Neural progenitor cell (in vitro differentiated cells): ENCODE measurements at places on chromosomes 12 and 14. TPM values are rescaled to one million over a fixed set of nuclear protein-coding genes. Genes with fewer than 3 reads are reported as not detected.

DNA sequence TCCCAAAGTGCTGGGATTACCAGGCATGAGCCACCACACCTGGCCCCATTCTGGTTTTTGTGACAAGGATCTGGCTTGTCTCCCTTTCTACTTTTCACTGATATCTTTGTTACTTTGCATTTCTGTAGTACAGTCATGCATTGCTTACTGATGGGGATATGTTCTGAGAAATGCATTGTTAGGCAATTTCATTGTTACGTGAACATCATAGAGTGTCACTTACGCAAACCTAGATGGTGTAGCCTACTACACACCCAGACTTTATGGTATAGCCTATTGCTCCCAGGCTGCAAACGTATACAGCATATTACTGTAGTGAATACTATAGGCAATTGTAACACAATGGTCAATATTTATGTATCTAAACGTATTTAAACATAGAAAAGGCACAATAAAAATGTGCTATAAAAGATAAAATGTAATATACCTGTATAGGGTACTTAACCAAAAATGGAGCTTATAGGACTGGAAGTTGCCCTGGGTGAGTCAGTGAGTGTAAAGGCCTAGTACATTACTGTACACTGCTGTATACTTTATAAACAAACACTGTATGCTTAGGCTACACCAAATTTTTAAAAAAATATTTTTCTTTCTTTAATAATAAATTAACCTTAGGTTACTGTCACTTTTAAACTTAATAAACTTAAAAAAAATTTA lies 16.0 kb downstream of the MRPL42 start:
- H3K36me3 ChIP-seq: peaks cover 40% of the 10 kb centered on the region
- no peak overlapping the region for H3K4me3 ChIP-seq
- no peak overlapping the region for H3K27ac ChIP-seq
- no peaks in the 10 kb centered on the region for H3K27me3 ChIP-seq
- H3K4me1 ChIP-seq: no peaks in the 10 kb centered on the region

DNA sequence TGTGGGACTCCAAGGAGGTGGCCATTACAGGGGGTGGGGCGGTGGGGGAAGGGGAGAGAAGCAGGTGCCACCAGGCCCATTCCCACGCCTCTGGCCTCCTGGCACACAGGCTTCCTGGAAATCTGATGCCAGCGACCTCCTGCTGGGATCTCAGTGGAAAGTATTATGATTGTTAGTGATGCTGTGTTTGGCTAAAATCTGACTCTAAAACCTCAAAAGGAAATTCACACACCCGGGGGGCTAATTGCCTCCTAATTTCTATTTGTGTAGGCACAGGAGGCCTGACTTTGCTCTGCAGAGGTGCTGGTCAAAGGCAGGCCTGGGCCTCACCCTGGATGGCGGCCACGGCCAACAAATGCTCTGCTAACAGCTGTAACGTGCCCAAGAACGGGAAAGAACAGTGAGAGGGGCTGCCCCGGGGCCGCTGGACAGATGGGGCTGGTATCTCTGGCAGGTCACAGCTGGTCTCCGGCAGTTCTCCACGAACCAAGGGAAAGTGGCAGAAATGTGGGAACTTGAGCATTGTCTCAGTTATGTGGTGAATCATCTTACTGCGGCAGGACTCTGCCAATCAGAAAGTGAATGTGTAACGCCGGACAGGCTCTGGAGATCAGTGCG lies 14.3 kb downstream of the FAM181A start:
- H3K27me3 ChIP-seq: peaks cover 32% of the 10 kb centered on the region
- no peak overlapping the region for H3K27ac ChIP-seq
- no peak for DNase-seq
- H3K36me3 ChIP-seq: no peaks in the 10 kb centered on the region

DNA sequence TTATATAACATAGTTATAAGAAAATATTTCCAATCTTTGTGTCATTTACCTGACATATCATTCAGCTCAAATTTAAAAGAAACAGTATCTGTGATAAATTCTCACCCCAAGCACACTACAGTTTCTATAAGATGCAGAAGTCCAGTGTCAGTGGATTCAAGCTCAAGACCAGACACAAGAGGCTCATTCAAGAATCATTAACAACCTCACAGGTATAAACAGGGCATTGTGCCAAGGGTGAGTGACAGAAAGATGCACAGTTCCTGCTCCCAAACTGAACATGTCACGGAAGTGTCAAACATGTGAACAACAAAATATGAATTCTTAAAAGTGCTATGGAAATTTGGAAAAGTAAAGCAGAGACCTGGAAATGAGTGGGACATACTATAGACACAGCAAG lies 12.8 kb downstream of the ATP2B1 start:
- no peaks in the 10 kb centered on the region for H3K27me3 ChIP-seq
- H3K4me1 ChIP-seq: no peaks in the 10 kb centered on the region
- no peak overlapping the region for H3K27ac ChIP-seq
- no peaks in the 10 kb centered on the region for H3K36me3 ChIP-seq
- no peak overlapping the region for H3K4me3 ChIP-seq

Gene RPGRIP1
- total RNA-seq: 0.47 and 3.4 TPM in 2 replicates

DNA sequence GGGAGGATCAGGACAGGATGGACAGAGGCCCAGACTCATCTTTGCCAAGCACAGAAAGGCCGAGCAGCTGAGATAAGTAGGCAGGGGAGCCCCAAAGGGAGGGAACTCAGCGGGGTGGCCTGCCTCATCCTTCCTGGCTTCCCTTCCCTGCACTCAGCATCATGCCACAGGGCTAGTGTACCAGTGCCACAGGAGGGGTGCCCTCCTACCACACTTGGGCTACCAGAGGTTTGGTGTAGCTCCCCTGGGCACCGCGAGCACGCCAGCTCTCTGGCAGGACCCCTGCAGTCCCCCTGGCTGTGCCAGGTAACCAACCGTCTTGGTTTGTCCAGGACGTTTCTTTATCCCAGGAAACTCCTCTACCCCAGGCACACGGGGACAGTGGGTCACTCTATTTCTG lies 123.5 kb downstream of the ESRRB start:
- no peak for DNase-seq
- no peak overlapping the region for H3K27ac ChIP-seq
- no peaks in the 10 kb centered on the region for H3K4me1 ChIP-seq
- no peaks in the 10 kb centered on the region for H3K27me3 ChIP-seq
- no peak overlapping the region for H3K4me3 ChIP-seq
- H3K36me3 ChIP-seq: no peaks in the 10 kb centered on the region

DNA sequence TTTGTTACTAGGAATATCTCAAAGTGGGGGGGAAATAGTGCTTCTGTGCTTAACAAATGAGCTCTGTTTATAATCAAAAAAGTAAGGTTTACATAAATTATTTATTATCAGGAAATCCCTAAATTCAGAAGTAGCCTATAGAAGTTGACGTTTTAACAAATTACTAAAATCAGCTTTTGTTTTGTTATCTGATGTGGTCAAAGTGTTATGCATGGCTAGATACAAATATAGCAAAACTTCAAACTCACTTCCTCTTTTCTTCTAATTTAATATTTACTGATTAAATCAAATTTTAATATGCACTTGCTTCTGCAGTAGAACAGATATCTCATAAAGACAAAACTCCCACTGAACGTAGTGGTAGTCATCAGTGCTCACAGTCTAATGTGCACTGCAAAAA lies 47.5 kb downstream of the GARIN6 start:
- H3K36me3 ChIP-seq: no peaks in the 10 kb centered on the region
- no peaks in the 10 kb centered on the region for H3K27me3 ChIP-seq
- H3K4me3 ChIP-seq: no peak overlapping the region
- no peak for DNase-seq

DNA sequence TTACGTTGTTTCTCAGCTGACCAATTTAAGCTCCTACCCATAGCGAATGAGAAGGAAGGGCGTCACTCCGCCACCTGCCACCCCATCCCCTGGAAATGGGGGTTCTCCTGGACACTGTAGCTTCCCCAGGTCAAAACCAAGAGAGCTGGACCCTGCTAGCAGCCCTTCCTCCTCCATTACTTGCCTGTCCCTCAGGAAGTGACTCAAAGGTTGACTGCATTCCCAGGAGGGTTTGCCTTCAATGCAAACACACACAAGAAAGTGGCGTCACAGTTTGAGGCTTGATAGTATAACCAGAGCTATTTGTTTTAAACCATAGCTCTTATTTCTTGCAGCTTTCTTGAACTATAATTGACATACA lies 79.1 kb downstream of the KCNK13 start:
- H3K27ac ChIP-seq: no peak overlapping the region
- no peak overlapping the region for H3K4me3 ChIP-seq
- no peaks in the 10 kb centered on the region for H3K4me1 ChIP-seq
- H3K27me3 ChIP-seq: no peaks in the 10 kb centered on the region
- H3K36me3 ChIP-seq: no peaks in the 10 kb centered on the region

Gene KRT74
- total RNA-seq: not detected in 2 replicates

Gene CIROP
- 0.06 TPM in 1 of 2 replicates, not detected in the other for total RNA-seq

DNA sequence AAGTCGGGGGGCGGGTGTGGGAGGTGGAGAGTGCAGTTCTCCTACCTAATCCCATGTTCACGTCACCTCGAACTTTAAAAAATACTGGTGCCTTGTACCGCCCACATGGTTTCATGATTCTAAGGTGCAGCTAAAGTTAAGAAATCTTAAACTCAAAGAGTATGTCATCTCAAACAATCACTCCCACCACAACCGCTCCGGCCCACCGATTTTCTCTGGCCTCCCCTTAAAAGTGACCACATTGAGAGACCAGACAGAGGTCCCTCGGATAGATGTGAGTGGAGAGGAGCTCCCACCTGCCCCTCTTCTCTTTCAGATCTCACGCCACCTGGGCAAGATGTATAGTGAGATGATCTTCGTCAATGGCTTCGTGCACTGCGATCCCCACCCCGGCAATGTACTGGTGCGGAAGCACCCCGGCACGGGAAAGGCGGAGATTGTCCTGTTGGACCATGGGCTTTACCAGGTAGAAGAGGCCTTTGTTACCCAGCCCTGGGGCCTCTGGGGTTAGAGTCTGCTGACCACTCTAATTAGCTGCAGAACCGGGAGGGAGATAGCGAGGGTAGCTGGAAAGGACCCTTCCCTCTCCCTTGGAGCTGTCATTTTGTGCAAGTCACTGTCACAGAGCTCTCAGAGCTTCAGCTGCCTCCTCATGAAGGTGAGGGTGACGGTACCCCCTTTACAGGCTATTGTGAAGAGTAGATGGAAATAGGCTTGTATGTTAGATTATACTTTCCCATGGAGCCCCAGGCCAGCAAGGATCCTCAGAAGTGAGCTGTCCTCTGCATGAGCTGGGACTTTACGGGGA lies 124.4 kb downstream of the ADCK1 start:
- H3K36me3 ChIP-seq: no peaks in the 10 kb centered on the region
- no peaks in the 10 kb centered on the region for H3K27me3 ChIP-seq
- H3K4me1 ChIP-seq: peaks cover 8% of the 10 kb centered on the region
- H3K27ac ChIP-seq: no peak overlapping the region
- no peak overlapping the region for H3K4me3 ChIP-seq

DNA sequence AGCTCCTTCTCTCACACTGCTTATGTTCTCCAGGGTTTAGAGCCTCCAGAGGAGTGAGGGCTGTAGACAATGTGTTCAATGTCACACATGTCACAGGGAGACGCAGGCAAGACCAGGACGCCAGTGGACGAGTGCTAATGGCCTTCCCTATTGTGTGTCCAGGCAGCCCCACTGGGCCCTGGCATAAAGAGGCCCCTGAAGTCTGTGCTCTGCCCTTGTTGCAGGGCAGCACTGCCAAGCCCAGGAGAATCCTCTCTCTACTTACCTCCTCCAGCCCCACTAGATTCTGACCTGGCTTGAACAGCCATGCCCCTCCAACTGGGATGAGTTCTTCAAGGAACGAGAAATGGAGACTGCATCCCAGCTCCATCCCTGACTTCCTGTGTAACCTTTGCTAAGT lies 24.8 kb upstream of the TMEM106C start:
- no peak overlapping the region for H3K4me3 ChIP-seq
- H3K4me1 ChIP-seq: no peaks in the 10 kb centered on the region
- no peak for DNase-seq
- H3K36me3 ChIP-seq: no peaks in the 10 kb centered on the region
- no peak overlapping the region for H3K27ac ChIP-seq

DNA sequence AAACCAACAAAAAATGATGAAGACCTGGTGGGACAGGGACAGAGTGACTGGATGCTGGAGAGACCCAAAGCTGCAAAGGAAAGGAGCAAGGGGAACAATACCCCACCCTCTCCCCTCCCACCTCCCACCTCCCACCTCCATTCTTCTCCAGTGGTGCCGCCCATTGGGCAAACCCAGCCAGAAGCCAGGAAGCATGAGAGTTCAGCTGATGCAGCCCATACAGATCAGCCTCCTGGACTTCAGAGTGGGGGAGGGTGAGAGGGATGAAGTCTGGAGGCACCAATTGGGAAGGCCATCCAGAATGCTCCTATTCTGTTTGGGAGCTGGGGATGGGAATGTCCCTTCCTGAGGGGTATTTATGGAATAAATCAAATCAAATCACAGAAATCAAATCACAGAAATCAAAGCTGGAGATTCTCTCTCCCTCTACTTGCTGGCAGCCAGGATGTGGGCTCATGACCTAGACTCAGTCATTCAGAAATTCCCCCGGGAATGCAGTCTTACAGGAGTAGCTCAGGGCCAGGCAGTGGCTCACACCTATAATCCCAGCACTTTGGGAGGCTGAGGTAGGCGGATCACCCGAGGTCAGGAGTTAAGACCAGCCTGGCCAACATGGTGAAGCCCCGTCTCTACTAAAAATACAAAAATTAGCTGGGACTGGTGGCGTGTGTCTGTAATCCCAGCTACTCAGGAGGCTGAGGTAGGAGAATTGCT lies 31.1 kb downstream of the IRF2BPL start:
- no peak overlapping the region for H3K27ac ChIP-seq
- DNase-seq: peak; percentile 34
- no peaks in the 10 kb centered on the region for H3K36me3 ChIP-seq
- H3K27me3 ChIP-seq: no peaks in the 10 kb centered on the region
- H3K4me3 ChIP-seq: no peak overlapping the region

DNA sequence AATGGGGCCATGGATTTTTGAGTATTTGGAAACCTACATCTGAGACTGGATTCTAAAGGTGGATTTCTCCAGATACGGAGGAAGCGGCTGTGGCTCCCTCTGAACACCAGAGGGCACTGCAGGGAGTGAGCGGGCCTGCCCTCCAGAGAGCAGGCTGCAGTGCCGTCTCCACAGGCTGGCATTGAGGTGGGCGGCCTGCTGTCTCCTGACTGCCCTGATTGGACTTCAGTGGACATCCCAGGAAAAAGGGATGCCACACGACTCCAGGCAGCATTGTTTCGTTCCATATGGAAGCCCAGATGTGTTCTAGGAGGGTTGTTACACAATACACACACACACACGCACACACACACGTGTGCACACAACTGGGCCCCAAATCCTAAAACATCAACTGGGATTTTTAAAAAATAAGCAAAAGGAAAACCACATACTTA lies 20.9 kb upstream of the ANO2 start:
- H3K27ac ChIP-seq: no peak overlapping the region
- no peak overlapping the region for H3K4me3 ChIP-seq
- H3K27me3 ChIP-seq: no peaks in the 10 kb centered on the region
- no peaks in the 10 kb centered on the region for H3K36me3 ChIP-seq
- H3K4me1 ChIP-seq: peaks cover 22% of the 10 kb centered on the region
- DNase-seq: peak; percentile 84
